ENCODE measurements at places on chromosomes 16 and 17.

GRCh38 chr17:66716236-66717026 lies 118.5 kb upstream of the CACNG5 start:
- peak; percentile 29 for DNase-seq

DNA sequence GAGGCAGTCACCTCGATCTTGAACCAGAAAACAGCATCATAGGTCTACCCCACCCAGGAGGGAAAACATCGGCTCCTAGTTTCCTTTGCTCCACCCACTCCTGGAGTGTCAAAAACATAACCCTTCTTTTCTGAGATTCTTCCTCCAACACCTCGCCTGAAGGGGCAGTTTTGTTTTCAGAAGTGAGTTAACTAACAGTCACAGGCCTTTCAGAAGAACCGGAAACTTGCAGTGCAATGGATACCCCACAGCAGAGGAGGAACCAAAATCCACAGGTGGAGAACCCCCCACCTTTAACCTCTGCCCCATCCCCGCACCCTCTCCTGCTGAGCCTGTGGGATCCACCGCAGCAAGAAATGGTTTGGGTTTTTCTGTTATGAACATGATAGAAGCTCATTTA lies 7.8 kb upstream of the TEX2 start:
- DNase-seq: no peak

DNA sequence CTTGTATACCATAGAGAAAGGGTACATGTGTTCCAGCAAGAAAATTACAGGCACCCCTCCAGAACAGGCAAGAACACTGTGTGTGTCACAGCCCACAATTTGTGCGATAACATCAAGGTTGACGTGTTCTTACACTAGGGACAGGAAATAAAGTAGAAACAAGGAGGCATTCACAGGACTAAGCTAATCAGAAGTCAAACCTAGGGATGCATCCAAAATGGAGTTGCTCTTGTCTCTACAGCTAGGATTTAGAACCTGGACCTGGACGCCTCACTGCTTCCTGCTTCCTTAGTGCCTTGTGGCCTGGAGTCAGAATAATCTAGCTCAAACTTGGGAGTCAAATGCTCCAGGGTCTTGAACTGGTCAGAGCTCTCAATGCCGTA lies 41.3 kb downstream of the GINS3 start:
- DNase-seq: no peak

- DNase-seq: no peak
These were observed 122.9 kb downstream of the ABCA8 start for GRCh38 chr17:68832109-68832802.

GRCh38 chr16:1330260-1330914 lies 3.1 kb upstream of the BAIAP3 start:
- DNase-seq: no peak

GRCh38 chr16:30368792-30369090 lies 1.6 kb downstream of the TBC1D10B start:
- no peak for DNase-seq

GRCh38 chr17:81018044-81018802 lies 16.7 kb upstream of the BAIAP2 start:
- peak; percentile 43 for DNase-seq

DNA sequence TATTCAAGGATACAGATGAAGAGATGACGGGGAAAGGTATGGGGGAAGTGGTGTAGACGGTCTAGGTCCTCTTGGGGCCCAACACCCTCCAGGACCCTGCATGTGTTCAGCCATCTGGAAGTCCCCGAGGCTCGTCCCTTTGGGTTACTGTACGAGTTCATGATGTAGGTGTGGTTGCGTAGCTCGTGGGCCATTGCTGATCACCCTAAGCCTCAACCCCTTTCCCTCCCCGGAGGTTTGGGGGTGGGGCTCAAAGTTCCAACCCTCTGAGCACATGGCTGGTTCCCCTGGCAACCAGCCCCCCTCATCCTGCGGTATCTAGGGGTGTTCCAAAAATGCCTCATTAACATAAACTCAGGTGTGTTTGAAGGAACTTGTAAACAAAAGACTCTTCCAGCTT lies 98.8 kb upstream of the METRNL start:
- DNase-seq: no peak

- DNase-seq: no peak
These were observed 8.6 kb upstream of the VAC14 start for GRCh38 chr16:70809392-70810060.

DNA sequence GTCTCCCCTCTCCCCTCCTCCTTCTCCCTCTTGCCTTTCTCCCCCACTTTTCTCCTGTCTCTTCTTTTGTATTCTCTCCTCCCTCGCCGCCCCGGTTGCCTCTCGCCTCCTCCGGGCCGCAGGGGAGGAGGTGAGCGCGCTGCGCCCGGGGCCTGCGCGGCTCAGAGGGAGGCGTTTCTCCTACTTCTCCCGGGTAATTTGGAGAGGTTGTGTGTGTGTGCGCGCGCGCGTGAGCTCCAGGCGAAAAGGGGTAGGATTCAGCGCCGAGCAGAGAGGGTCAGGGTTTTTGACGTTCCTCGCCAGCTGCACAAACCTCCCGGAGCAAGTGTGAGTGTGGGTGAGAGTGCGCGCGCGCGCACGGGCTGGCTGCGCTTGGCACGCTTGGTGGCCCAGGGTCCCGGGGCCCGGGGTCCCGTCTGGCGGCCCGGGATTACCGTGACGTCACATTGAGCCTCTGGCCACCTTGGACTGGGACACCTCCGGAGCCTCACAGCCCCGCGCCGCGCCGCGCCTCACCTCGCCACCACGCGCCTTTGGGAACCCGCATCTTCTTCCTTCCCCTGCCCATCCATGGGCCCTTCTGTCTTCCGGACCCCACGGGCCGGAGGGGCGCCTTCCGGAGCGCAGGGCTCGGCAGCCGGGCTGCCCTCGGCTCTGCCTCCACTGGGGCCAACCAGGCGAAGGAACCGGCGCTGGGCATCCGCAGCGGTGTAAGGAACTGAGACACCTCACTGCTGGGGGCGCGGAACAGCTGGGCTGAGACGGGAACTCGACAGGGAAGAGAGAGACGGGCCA lies 479 bp downstream of the IRX6 start:
- no peak for DNase-seq

DNA sequence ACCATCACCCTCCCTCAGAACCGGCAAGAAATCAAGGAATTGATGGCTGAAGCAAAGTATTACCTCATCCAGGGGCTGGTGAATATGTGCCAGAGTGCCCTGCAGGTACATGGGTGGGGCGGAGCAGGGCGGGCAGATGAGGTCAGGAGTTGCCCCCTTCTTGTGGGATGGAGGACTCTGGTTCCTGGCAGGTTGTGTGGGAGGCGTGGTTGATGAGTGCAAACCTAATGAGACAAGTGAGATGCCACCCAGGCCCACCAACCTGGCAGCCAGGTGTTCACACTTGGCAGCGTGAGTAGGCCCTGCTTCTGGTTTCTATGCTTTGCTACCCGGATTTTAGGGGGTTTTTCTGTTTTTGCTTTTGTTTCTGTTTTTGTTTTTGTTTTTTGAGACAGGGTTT lies 4.8 kb downstream of the TNFAIP1 start:
- DNase-seq: no peak

DNA sequence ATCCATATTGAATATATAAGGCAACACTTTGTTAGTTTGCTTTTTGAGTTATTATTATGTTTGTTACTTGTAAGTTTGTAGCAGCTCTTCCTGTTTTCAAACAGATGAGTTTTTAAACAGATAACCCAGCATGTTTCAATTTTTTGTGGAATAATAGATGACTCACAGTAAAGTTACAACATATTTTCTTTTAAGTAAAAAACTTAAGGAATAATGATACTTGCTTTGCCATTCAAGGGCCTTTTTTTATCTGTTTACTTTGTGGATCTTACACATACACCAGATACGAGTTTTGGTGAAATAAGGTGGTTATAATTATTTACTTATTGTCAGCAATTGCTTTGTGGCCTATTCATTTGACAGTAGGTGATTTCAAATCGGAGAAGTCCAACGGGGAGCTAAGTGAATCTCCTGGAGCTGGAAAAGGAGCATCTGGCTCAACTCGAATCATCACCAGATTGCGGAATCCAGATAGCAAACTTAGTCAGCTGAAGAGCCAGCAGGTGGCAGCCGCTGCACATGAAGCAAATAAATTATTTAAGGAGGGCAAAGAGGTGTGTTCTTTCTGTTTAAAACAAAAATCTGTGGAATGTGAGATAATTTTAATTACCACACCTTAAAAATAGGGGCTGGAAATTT lies 66.3 kb downstream of the BPTF start:
- peak; percentile 77 for DNase-seq

DNA sequence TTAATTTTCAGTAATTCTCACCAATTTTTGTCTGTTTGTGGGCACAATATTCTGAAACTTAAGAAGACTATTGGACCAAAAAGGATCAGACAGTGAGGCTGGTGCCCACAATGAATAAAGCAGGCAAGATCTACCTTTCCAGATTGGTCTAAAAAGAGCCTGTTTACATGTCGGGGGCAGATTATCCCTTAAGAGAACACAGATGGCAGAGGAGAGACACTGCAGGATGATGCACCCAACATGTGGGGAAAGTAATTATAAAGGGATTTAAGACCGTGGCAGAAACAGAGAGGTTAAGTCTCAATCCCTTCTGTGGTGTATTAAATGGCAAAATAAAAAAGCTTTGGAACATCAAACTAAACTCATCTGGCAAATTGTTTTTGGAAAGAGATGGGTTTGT lies 331.8 kb upstream of the CDH11 start:
- no peak for DNase-seq

DNA sequence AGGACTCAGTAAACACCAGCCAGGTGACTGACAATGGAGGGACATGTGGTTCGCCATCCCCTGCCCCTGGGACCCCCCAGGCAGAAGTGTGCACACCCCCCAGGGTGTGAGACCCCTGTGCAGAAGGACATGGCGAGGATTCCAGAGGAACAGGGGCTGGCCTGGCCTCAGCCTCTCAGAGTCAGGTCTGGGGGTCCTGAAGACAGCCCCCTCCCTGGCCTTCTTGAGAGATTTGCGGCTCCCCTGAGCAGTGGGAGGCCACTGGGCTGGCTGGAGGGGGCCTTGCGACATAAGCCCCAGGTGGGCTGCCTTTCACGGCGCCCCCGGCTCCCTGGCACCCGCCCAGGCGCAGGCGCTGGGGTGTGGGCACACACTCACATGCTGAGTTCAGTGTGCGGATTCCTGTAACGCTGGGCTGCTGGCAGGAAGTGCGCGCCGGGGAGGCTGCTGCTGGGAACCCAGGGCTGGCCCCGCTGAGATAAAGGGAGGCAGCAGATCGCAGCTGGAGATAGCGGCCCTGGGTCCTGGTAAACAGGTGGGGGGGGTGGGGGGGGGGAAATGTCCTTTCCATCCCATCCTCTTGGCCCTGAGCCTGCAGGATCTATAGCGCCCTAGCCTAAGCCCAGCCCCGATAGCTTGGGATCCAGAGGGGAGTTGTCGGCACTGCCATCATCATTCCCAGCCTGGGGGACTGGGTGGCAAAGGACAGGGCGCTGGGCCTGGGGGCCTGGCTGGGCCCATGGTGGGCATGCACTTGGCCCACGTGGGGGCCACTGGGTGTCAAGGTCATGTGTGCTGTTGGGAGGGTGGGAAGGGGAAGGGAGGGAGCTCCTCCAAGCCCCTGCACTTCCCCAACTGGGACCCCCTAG lies 27.1 kb downstream of the TMEM235 start:
- DNase-seq: peak; percentile 53

DNA sequence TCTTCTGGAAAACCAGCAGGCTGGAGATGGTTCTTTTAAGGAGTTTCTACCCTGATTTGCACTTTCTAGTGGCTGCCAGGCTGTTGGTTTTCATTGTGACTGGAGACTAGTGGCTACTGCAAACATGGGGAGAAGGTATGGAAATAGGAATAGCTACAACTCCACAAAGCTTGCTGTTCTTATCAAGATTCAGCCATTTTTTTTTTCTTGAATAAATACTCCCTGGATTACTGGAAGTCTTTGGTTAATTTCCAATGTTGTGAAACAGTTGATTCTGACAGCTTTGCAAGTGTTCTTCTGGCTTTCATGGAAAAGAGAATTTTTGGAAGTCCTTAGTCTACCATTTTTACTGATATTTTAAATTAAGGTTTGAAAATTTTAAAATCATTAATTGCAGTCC lies 277.7 kb downstream of the HS3ST3A1 start:
- DNase-seq: peak; percentile 55

DNA sequence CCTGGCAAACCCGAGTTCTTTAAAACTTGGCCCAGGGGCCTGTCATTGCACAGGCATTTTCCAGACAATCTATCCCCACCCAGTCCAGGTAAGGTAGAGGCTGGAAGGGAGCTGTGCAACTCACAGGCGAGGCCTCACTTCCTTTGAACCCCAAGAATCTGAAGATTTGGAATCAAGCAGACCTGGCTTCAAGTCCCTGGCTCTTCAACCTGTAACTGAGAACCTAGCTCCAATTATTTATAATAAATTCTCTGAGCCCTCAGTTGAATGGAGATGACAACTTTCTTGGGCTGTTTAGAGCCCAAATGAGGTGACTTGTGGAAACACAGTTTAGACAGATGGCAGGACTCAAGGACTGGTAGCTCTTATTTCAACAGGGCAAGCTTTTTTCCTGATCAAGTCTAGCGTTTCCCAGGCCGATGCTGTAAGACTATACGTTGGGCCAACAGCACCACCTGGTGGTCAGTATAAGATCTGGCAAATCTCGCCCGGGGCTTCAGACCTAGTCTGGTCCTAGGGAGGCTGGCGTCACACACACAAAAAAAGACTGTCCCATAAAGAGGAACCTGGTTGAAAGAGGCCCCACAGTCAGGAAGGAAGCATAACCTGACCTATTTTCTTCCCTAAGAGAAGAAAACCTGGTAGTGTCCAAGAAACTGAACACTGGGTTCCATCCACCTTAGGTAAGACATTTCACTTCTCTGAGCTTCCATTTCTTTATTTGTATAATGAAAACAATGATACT lies 117.9 kb downstream of the C17orf67 start:
- DNase-seq: peak; percentile 83

DNA sequence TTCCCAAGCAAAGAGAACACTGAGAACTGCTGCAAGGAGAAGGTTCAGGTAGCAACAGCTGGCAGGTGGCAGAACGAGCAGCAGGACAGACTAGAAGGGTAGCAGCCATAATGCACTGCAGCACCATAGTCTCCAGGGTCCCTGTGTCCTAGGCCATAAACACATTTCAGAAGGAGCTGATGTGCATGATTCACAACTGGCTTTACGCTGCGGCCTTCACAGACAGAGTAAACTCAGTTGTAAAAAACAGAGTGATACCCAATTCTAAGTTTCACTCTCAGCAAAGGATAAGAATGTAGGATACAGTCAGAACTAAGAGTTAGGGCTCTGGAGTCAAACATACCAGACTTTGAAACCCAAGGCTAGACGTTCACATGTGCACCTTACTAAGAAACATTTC lies 24.4 kb downstream of the ARHGAP17 start:
- no peak for DNase-seq

DNA sequence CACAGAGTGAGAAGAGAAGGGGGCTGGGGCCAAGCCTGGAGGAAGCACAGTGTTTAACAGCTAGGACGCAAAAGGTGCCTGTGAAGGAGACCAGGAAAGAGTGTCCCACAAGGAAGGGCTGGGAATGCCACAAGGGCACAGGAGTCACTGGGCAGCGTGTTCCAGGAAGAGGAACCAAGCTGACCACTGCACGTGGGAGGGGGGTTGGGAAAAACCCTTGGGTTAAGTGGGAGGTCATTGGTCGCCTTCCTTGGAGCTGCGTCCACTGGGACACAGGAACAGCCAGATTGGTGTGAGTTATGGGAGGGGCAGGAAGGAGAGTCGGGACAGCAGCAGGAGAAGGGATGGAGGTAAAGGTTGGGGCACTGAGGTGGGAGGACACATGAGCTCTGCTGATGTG lies 12.9 kb downstream of the TTYH2 start:
- no peak for DNase-seq

Data from fibroblast of pulmonary artery (primary cell).